ENCODE measurements at places on chromosomes 2 and 18.

DNA sequence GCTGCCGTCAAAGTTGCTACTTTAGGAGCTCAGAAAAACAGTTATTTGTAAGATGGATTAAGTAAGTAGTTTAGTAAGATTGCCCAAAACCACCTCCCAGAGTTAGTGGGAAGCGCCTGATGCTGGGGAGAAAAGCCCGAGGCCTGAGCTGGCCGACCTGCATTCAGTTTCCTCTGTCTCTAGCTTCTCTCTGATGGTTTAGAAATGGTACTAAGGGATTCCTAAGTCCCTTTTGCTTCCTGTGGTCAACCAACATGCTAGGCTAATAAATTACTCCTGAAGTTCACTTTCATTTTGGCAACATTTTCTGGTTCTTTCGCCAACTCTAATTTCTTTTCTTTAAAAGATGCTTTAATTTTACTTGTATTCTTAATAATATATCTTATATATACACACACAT lies 60.1 kb downstream of the ASAP2 start:
- H3K36me3 ChIP-seq: peaks cover 5% of the 10 kb centered on the region
- H3K4me3 ChIP-seq: no peak overlapping the region
- H3K27ac ChIP-seq: peak overlapping the region; percentile 72
- no peaks in the 10 kb centered on the region for H3K27me3 ChIP-seq

GRCh38 chr2:2164326-2164917 lies 166.7 kb downstream of the MYT1L start:
- H3K36me3 ChIP-seq: no peaks in the 10 kb centered on the region
- H3K4me1 ChIP-seq: no peaks in the 10 kb centered on the region
- no peak overlapping the region for H3K27ac ChIP-seq
- H3K27me3 ChIP-seq: peaks cover 12% of the 10 kb centered on the region

DNA sequence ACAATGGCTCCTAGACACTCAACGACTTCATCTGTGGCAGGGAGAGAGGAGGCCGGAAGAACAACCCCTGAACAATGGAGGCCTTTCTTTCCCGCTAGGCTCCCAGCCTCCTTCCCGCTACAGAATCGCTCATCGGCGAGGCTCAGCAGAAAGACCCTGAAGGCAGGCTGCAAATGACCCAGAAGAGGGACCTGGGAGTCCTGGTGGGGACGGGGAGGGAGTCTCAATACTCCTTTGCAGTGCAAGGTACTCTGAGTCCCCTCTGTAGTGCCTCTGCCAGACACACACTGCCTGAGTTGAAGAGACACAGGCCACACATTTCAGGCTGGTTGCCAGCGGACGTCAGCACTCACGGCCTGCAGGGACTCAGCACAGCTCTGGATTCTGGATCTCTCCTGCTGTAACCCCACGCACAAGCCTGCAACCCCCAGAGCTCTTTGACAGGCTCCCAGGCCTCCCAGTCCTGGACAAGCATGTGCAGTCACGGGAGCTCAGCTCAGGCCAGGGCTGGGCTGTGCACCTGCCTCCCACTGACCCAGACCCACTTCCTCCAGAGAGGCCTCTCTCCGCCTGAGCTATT lies 6.1 kb downstream of the GPR17 start:
- no peaks in the 10 kb centered on the region for H3K36me3 ChIP-seq
- H3K4me3 ChIP-seq: no peak overlapping the region
- peak overlapping the region; percentile 71 for H3K27ac ChIP-seq
- H3K4me1 ChIP-seq: peaks cover 18% of the 10 kb centered on the region
- no peaks in the 10 kb centered on the region for H3K27me3 ChIP-seq

GRCh38 chr2:108329771-108330170 lies 41.1 kb downstream of the SULT1C2 start:
- no peak for DNase-seq
- peaks cover 12% of the 10 kb centered on the region for H3K4me1 ChIP-seq
- H3K27ac ChIP-seq: no peak overlapping the region
- H3K36me3 ChIP-seq: no peaks in the 10 kb centered on the region
- peaks cover 42% of the 10 kb centered on the region for H3K27me3 ChIP-seq

Measured in mesothelial cell of epicardium (in vitro differentiated cells).